ENCODE measurements at places on chromosomes 1 and 21.

DNA sequence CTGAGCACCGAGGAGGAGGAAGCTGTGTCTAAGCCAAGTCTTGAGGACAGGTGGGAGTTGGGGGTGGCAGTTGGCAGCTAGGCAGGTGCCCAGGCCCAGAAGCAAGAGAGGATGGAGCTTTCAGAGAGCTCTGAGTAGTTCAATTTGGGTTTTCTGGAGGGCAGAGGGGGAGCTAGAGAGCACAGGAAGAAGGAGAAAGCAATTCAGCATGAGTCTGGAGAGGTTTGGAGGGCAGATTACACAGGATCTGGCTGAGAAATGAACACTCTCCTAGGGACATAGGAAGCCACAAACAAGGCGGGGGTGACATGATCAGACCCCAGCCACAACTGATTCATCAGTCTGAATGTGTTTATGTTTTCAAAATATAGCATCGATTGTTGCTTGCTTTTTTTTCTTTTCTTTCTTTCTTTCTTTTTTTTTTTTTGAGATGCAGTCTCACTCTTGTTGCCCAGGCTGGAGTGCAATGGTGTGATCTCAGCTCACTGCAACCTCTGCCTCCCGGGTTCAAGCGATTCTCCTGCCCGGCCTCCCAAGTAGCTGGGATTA is 23.8 kb downstream of the PTPRF start:
- DNase-seq = no peak

DNA sequence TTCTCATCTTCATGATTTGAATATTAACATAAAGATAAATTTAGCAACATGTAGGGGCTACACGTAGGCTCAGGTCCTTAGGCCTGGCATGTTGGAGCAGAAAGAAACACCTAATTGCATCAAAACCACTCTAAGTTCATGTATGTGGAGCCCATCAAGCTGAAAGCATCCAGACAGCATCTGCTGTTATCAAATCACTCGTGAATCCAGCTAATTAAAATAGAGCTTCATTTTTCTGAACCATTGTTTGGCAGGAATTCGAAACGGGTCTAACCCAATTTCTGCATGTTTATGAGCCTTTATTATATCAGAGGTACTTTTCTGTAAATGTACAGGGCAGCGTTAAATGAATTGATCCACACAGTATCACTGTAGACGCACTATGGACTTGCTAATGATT is 45.7 kb downstream of the PEX14 start:
- DNase-seq = no peak

DNA sequence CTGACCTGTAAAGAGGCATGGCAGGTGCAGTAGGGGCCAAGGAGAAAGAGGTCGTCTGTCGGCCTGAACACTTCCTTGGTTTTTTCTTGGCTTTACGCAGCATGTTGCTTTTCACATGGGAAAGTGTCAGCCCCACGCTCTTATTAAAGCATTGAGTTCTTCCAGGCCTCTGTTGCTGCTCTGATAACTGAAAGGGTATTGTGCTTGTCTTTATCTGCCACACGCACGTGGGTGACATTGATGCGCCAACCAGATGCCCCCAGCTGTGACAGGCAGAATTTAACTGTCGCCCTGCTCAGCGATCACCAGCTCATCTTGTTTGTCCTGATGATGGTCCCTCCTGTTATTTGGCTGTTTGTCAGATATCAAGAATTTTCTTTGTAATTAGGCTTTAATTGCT is 76.5 kb downstream of the GALNT2 start:
- no peak for DNase-seq

DNA sequence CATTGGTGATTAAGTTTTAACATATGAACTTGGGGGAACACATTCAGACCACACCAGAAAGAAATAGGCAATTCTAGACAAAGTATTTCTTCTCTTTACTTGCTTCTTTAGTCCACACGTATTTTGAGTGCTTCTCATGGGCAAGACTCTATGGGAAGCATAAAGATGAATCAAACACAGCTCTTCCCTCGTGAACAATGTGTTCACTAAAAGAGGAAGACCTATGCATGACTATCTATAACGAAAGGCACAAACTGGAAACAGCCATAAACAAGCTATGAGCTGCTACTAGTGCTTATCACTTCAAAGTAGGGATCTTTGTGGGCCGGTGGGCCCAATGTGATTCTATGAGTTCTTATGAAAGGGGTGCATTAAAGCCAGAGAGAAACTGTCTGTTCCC is 53.0 kb upstream of the PRDX6 start:
- DNase-seq = no peak

DNA sequence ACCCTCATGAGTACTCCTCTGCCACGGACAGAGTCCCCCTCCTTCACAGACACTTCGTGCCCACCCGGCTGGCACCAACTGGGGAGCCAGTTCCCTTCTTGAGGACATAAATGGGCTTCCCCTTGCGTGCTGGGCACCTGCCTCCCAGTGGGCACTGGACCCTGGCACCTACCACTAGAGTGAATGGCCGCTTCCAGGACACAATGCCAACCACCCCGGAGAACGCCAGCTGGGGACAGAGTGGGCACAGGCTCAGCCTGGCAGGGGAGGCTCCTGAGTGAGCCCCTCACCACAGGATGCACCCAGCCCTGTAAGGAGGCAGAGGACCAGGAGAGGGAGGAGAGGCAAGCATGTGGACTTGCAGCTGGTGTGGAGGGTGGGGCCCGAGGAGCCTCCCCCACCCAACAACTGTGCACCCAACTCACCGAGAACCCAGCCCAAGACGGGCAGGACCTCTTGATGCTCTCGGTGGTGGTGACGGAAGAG is 1.0 kb downstream of the ENTREP3 start:
- DNase-seq = peak; percentile 74

GRCh38 chr1:245683676-245684075 is 528.9 kb downstream of the KIF26B start:
- DNase-seq = no peak

- DNase-seq = peak; percentile 54
Observed at GRCh38 chr21:26070822-26071425, 99.6 kb downstream of the APP start.

DNA sequence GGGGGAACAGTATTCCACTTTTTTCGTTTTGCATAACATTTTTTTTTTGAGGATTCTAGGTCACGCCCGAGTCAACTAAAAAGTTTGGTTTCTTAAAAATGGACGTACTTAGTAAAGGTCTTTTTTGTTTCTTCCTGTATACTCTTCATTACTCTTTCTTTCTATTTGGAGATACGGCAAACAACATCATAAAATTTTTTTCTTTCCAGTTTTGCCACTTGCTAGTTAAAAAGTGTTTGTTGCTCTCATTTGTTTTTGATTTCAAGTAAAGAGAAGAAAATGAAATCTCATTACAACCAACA is 788 bp upstream of the MPC2 start:
- no peak for DNase-seq

- DNase-seq = no peak
Observed at GRCh38 chr21:28754127-28754611, 238.5 kb downstream of the LTN1 start.

DNA sequence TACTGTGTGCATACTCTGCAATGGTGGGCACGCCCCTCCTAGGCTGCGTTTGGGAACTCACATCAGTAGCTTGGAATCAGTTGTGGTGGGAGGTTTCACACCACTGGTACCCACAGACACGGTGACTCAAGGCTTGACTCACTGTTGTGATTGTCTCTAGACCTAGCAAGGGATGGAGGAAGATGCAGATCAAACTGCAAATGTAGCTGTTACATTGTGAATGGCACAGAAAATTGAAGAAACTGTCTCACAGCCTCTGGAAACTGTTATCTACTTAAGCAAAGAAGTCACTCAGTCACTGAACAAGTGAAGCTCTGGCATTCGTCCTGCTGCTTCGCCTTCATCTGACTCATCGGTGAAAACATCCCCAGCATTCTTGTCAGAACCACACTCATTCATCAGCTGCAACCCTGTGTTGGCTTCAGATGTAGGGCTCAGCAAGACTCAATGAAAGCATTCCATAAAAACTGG is 59.5 kb downstream of the POFUT2 start:
- no peak for DNase-seq

GRCh38 chr1:51114137-51114536 is 12.1 kb downstream of the C1orf185 start:
- DNase-seq = no peak

DNA sequence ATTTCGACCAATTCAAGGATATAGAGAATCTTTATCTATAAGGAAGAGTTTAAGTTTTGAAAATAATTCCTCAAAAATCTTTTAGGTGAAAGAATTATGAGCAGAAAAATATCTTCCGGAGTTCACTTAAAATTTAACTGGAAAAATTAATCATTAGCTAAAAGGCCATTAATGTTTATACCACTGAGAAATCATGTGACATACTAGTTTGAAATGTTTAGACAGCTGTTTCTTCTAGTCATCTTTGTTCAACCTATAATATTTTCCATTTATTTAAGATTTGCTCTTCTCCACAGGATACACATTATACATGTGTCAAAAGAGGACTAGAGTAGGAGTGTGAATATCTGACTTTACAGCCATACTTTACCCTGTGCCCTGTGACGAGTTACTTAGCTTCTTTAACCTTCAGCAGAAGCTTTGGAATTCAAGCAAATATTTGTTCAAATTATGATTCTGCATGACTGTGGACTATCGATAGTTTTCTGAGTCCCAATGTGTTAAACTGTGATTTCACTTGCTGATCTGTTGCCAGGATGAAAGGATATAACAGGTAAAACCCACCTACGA is 374.8 kb downstream of the BRINP3 start:
- DNase-seq = no peak
